ENCODE measurements at places on chromosomes 13 and 19.

- DNase-seq = no peak
Observed at GRCh38 chr13:77415253-77416071, 88.6 kb upstream of the MYCBP2 start.

DNA sequence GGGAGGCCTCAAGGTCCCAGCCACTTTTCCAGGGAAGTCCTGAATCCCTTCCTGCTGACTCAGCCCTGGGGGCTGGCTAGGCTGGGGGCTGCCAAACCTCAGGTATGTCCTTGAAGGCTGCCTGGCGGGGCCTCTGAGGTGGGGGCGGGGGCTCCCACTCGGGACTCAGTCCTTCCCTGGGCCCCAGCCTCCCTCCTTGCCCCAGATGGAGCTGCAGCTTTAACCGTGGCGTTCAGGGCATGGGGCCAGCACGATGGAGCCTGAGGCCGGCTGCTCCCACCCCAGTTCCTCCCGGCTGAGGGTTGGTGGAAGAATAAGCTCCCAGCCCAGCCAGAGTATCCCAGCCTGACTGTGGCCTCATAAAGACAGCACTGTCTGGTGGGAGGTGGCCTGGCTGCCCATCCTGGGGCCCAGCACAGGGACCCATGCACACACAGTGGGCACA is 12.4 kb downstream of the CILP2 start:
- peak; percentile 55 for DNase-seq

DNA sequence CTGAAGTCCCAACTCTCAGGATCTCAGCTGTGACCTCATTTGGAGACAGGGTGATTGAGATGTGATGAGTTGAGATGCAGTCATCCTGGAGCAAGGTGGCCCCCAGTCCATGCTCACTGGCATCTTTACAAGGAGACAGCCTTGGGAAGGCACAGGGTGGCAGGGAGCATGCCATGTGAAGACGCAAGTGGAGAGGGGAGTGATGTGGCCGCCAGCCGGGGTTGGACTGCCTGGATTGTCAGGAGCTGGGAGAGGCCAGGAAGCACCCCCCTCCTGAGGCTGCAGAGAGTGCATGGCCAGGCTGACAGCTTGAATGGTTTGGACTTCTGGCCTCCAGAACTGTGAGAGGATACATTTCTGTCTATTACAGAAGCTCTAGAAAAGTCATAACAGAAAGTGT is 194.4 kb downstream of the UQCRFS1 start:
- no peak for DNase-seq

GRCh38 chr19:41929536-41930071 is 1.4 kb upstream of the ERFL start:
- no peak for DNase-seq

DNA sequence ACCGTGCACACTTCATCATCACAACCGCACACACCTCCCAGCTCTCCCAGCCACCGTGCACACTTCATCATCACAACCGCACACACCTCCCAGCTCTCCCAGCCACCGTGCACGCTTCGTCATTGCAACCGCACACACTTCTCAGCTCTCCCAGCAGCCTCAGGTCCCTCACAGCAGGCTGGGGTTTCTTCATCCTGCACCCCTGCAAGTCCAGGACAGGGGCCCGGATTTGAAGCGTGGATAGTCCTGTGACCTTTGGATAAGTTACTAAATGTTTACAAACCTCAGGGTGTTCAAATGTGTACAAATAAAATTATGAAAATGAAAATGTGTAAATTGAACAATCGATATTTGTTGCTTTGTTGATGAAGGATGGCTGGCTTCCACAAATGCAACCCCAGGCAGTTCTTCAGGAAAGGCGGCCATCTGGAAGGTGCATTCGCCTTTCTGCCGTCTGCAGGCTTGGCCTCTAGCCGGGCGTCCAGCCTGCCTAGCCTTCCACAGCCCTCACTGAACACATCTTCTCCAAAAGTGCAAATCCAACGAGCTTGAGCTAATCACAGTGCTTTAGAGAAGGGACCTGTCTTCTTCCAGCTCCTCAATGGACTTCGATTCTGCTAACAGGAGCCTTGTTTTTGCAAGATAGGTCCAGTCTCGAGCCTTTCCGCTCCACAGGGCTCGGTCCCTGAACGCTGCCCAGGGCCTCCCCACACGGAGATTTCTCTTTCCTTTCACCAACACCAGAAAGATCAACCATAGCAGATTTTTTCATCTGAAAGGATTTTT is 74.2 kb downstream of the SPACA7 start:
- DNase-seq = no peak

DNA sequence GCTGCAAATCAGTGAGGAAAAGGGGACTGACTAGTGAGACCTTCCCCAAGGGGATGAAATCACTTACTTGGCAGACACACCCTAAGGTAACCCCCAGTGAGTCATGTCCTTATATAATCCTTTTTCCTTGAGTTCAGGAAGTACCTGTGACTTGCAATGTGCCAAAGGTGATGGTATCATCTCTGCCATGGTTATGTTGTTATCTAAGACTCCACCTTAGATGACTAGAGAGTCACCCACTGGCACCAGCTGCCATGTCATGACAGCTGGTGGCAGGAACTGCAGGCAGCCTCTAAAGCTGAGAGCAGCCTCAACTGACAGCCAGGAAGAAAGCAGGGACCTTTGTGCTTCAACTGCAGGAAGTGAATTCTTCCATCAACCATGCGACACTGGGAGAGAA is 12.5 kb downstream of the PBX4 start:
- DNase-seq = no peak

- DNase-seq = peak; percentile 99
Observed at GRCh38 chr13:97256343-97256783, 34.2 kb downstream of the MBNL2 start.

DNA sequence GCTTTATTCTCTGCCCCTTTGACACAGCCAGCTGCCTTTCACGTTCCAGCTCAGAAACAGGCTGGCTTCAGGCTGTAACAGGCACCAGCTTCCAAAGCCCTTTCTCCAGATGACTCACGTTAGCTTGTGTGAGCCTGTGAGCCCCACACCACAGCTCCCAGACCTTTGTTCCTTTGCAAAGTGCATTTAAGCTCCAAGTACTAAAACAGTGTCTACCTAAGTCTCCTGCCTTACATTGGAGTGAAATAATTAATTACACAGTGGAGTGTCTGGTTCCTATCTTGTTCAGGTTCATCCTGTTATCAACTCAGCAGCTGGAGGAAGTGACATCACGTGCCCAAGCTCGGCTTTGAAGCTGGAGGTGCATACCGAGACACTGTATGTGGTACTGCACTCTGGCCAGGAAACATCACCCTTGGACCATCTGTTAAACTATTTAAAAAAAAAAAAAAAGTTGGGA is 475.8 kb downstream of the FOXO1 start:
- peak; percentile 82 for DNase-seq

DNA sequence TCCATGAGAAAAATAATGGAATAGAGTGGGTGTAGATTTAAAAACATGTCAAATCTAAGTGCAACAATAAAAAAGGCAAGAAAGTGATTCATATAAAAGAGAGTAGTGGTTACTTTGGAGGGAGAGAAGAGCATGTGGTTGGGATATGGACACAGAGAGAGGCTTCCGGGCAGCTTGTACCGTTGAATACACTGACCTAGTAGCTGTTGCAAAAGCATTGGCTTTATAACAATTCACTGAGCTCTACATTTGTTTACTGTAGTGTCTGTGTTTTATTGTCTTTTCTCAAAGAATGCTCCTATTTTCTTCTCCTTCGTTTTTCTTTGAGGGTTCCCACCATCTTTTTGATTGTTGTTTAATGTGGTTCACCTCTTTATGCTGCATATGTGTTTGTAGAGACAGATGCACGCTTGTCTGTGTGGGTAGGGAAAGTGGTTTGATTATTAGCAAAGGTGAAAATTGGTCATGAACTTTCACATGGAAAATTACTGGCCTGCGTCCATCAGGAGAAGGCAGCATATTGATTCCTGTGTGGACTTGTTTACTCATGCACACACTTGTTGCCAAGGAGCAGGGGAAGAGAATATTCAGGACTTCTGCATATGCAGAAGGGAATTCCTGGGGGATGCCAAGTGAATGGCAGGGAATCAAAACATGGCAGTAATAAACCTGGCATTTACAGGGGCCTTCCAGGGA is 29.9 kb upstream of the IRS2 start:
- no peak for DNase-seq

DNA sequence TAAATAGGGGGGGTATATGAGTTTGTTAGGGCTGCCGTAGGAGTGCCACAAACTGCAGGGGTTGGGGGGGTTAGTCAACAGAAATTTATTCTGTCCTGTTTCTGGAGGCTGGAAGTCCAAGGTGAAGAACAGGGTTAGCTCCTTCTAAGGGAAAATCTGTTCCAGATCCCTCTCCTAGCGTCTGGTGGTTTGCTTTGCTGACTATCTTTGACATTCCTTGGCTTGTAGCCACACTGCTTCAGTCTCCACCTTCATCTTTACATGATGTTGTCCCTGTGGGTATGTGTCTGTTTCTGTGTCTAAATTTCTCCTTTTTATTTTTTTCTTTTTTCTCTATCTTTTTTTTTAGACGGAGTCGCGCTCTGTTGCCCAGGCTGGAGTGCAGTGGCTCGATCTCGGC is 8.1 kb upstream of the ICAM1 start:
- peak; percentile 18 for DNase-seq

All from fibroblast of the aortic adventitia (primary cell).